ENCODE measurements at places on chromosomes 5 and 9. TPM values are rescaled to one million over a fixed set of nuclear protein-coding genes. Genes with fewer than 3 reads are reported as not detected.

GLRA1 gene
- total RNA-seq, result not detected

DNA sequence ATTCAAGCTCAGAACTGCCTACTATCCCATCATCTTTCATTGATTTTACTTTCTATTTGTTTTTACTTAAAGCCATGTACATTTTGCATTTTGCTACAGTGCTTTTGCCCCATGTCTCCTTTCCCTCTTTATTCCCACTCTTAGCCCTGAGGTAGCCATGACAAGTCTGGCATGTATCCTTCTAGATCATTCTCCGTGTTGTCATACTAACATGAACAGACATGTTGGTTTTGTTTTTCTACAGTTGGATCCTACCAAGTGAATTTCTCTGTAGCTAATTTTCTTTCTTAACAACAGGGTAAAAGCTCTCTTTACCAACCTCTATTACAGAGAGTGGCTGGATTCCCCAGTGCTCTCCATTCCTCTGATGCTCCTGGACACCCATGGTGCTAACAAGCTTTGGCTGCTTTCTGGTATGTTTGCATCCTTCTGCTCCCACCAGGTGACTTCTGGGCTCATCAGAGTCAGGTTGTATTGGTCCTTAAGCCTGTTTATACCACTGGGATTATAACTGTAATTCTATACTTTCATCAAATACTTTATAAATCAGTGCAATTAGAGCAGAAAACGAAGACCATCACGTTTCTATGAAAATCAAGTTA is 38.8 kb upstream of the BOD1 start:
- DNase-seq, result no peak

- no peak for DNase-seq
Observed at GRCh38 chr9:12689233-12689632, 4.0 kb upstream of the TYRP1 start.

- DNase-seq, result no peak
Observed at GRCh38 chr5:82205005-82205404, 73.1 kb downstream of the RPS23 start.

DNA sequence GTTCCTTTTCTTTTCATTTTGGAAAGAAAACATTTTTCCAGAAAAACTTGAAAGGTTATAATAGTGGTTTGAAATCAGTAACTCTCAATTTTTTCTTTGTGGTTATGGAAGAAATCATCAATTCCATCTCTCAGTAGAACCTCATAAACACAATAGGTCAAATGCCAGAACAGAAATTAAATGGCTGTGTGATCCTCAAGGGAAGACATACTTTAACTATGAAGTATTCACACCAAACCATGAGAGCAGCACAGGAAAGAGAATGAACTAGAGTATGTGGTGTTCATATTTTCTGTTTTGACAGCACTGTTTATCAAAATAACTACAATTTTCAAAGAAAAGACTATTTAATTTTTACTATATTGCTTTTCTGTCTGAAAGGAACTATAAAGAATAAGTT is 29.7 kb upstream of the EFNA5 start:
- no peak for DNase-seq
